NCI-H524 treated with DMSO at 0.1 percent for 48 hours (cell line): ENCODE measurements at places on chromosomes 16 and 17.

DNA sequence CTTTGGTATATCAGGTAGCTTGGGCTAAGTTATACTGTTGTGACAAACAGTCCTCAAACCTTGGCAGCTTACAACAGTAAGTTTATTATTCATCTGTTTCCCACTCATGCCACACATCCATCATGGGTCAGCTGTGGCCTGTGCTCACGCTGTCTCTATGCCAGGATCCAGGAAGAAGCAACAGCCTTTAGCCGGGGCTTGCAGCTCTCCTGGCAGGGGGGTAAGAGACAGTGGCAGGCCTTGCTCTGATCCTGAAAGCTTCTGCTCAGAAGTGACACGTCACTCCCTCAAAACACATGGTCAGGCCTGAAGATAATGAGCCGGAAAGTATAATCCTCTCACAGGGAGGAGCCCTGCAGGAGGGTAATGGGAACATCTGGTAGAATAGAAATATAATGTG lies 377.6 kb downstream of the CPPED1 start:
- DNase-seq = peak; percentile 99

- DNase-seq = no peak
Observed at GRCh38 chr17:33381201-33381600, 88.1 kb upstream of the ASIC2 start.

DNA sequence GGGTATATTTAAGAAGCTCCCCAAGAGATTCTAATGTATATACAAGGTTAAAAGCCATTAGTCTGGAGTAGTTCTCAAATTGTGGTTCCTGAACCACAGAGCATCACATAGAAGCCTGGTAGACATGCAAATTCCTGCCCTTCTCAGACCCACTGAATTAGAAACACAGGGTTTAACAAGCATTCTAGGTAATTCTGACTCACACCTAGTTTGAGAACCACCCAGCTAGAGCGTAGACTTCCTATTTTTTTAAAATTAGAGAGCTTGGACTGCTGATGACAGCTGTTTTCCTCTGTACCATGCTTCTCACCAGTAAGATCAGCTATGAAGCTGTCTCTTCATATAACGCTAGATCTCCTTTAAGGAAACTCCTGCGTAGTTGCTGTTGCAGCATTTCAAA lies 50.6 kb downstream of the HS3ST3B1 start:
- DNase-seq = no peak

DNA sequence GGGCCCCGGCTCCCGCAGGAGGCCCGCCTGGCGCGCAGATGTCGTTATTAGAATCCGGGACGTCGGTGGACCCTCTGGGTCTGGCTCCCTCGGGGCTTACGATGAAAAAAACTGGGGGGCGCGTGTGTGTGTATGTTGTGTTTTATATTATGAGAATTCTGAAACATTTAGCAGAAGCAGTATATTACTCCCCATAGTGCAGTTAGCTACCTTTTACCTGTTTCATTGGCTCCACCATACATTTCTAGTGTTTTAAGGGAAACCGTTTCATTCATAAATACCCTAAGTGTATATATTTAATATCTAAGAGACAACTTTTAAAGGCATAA lies 486 bp upstream of the DNAJA2 start:
- no peak for DNase-seq

- DNase-seq = peak; percentile 41
Observed at GRCh38 chr17:76725580-76726230, 701 bp downstream of the JMJD6 start.

DNA sequence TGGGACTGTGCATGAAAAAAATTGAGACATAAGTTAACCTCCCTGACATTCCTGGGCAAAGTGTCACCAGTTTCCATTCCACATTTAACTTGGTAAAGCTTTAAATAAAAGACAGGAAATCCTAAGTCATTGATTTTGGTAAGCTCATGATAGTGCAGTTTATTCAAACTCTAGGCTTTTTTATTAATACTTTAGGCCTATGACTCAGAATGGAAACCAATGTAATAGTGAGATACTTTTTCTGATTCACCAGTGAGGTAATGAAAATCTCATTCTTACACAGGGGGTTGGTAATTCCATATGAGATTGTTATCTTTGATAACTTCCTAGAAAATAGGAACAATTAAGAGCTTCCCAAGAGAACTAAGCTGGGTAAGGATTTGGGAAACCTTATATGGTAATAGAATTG lies 91.1 kb downstream of the NLK start:
- DNase-seq = no peak

DNA sequence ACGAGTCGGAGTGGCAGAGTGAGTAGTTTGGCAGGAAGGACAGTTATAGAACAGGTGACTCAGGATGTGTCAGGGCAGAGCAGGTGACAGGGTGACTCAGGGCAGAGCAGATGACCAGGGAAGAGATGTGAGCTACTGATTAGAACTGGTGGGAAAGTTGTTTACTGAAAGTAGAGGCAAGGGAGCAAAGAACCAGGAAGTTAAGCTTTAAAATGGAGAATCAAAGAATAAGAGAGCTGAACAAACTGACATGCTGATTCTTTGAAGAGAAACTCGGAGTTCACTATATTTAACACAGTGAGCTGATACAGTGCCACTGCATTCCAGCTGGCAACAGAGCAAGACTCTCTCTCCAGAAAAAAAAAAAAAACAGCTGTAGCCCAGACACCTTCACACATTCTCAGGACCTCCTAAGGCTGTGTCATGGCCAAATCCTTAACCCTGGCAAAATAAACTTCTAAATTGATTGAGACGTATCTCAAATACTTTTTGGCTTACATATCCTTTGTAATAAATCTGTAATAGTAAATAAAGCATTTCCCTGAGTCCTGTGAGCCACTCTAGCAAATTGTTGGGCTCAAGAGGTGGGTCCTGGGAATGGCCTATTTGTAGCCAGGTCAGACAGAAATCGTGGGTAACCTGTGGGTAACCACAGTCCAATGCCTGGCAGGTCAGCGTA lies 12.3 kb upstream of the UBE2I start:
- DNase-seq = no peak

GRCh38 chr17:7095625-7096024 lies 15.6 kb upstream of the CLEC10A start:
- DNase-seq = no peak

DNA sequence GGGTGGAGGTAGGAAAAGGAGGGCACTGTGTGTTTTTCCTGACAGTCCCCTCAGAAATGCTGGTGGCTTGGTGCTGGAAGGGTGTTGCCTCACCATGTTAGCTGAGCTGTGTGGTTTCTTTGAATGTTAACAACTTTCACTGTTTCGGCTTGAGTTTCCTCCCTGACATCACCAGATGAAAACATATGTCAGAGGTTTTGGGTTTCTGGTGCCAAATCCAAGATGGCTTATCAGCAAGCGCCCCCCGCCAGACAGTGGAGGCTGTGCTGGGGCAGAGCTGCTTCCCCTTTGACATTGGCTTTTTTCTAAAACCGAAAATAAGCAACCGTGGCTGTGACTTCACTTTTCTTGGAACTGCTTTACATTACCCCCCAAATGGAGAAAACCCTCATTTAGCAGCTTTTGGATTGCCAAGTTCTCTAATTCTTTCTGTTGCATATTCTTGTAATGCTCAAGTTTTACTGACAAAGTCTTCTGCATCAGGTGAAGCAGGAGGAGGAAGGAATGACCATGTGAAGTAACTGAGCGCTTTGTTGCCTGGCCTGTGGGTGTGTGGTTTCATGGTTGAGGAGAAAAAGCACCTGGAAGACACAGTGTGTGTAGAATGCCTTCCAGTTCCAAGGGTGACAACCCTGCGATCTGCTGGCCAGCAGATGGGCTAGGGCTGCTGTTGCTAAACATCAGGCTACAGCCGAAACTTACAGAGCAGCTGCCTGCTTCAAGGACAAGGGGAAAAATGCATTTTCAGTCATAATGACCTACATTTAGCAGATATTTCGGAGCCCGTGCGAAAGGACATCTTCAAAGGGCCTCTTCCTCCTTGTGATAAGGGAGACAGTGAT lies 9.7 kb downstream of the RMI2 start:
- DNase-seq = no peak

- no peak for DNase-seq
Observed at GRCh38 chr17:40936437-40936971, 942 bp downstream of the KRT23 start.

- DNase-seq = no peak
Observed at GRCh38 chr17:7176841-7177190, 2.4 kb downstream of the ASGR1 start.

DNA sequence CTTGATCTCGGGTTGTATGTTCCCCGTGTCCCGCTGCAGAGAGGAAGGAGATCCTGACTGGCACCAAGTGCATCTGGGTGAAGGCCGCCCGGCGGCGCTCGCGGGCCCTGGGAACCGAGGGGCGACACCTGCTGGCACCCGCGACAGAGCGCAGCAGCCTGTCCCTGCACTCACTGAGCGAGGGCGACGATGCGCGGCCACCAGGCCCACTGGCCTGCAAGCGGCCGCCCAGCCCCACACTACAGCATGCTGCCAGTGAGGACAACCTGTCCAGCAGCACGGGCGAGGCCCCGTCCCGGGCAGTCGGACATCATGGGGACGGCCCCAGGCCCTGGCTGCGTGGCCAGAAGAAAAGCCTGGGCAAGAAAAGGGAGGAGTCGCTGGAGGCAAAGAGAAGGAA lies 7.5 kb downstream of the BTBD17 start:
- DNase-seq = no peak

GRCh38 chr16:84889066-84889465 lies 69.3 kb downstream of the CRISPLD2 start:
- no peak for DNase-seq

DNA sequence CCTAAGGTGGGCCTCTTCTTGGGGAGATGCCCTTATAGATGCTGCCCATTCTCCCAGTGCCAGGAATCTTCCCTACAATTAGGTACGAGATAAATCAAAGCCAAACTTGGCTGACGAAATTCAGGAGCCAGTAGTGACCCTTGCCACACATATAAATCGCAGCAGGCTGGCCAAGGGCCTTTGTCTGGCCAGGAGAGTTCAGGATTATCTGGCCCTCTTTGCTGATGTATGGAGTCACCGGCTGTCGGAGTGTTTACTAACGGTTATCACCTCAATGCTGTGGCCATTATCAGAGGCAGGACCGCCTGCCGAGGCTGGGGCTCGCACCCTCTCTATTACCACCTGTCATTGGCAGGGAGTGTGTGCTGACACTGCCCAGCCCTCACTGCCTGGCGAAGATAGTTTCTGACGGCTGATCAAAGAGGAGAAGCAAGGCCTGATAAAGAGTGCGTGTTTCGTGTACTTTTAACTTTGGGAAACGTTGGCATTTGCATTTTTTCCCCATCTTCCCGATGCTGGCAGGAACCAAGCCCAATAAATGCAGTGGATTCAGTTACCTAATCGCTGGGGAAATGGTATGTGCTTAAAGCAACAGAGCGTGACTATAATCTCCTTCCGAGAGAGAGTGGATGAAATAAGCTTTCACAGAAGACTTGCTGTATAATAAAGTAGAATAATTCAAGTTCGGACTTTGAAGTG lies 32.8 kb upstream of the TBX2 start:
- DNase-seq = peak; percentile 80

DNA sequence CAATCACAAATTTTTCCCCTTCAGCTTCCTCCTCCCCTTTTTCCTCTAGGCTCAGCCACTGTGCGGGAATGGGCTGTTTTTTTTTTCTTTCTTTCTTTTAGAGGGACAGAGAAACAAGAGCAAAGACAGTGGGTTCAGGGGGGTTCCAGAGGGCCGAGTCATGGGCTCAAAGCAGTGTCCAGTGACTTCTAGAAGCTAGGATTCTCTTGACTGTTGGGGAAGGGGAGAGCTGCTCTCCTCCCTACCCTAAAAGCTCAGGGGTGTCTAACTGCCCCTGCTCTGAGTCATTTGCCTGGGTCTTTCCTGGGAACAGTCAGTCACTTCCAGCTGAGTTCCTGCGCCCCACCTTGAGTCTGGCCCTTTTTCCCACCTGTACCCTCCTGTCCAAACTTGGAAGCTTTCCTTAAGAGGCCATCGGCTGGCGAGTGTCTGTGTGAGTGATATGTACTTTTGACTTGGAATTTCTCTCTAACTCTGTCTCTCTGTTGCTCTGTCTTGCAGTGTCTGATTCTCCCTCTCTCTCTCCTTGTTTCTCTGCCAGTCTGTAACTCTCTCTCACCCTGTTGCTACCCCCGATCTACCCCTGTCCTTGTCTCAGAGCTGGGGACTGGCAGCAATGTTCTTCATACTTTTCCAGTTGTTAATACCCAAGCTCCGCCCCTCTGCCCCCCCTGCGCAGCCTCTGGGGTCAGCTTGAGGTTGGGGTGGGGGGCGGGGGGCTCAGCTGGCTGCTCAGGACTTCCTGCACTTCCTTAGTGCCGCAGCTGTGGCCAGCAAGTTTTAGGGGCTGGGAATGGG lies 2.4 kb downstream of the THRA start:
- DNase-seq = no peak

- no peak for DNase-seq
Observed at GRCh38 chr16:22664561-22664997, 149.4 kb upstream of the HS3ST2 start.

DNA sequence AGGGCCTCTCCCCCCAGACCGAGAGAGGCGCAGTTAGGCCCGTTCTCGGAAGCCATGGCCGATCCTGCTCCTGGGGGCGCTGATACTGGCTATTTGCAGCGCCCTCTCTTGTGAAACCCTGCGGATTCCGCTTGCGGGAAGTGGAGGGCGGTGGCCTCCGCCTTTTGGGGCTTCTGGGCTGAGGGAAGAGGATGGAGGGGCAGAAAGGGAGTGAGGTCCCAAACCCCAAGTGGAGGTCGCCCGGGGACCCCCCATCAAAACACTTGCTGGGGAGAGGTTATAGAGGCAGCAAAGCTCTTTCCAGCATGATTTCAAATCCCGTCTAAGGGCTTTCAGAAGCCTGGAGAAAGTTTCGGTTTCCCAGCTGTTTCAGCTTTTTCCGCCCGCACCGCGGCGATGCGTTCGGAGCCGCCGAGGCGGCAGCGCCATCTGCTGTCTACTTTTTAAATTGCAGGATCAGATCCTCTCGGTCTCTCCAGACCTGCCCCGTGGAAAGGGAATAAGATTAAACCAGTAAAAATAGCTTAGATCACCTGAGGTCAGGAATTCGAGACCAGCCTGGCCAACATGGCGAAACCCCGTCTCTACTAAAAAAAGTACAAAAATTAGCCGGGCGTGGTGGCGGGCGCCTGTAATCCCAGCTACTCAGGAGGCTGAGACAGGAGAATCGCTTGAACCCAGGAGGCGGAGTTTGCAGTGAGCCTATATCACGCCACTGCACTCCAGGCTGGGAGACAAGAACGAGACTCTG lies 15.8 kb downstream of the SNX20 start:
- peak; percentile 14 for DNase-seq

DNA sequence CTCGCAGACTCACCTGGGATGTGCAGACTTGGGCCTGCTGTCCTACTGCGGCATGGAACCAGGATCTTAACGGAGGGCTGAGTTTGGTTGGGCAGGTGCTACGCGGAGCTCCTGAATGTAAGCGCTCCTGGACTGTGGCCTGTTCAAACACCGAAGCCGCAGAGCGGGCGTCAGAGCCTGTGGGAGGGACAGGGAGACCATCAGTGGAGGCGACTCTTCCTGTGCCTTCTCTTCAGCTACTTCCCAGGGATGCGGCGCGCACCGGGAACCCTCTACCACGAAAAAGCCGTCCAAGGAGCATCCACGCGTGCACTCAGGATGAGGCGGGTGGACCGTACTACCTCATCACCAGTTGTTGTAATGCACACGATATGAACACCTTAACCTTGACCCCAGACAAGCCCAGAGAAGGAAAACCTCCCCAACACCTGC lies 2.0 kb downstream of the USP36 start:
- no peak for DNase-seq

GRCh38 chr17:45756266-45756991 lies 27.7 kb upstream of the CRHR1 start:
- DNase-seq = no peak

GRCh38 chr17:63675607-63676546 lies 24.0 kb downstream of the LIMD2 start:
- no peak for DNase-seq
